ENCODE measurements at places on chromosomes 2 and 18.

- no peak for DNase-seq
Observed at GRCh38 chr2:216107320-216107719, 1.8 kb upstream of the XRCC5 start.

GRCh38 chr2:197268786-197269584, 41.6 kb downstream of the ANKRD44 start:
- DNase-seq = no peak

DNA sequence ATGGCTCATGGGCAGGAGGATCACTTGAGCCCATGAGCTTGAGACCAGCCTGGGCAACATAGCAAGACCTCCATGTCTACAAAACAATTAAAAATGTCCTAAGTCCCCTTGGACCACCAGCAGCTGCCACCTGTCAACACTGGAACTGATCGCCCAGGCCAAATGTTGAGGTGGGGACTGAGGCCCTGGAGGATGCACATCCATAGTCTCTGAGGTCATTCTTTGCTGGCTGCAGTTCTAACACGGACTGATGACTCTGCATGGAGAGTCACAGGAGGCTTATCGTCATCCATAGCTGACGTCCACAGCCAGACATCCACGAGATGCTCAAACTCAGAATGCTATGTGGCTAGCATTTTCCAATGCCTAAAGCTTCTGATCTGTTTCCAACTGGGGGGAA, 151.3 kb downstream of the BCL2 start:
- no peak for DNase-seq

DNA sequence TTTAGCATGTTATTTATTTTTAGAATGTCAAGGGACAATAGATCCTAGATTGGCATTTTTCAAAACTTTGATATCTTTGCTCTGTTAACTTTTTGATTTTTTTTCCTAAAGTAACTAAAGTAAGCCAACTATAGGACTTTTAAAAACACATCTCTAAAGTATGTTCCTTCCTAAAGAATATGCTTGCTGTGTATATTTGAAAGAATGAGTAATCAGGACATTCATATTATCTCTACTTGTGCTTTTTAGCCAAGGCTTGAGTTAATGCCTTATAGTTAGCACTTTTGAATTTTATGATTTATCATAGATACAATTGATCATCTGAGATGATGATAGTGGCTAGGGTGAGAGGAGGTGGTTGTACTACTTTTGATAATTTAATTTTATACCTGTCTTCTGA, 93.6 kb downstream of the BABAM2 start:
- no peak for DNase-seq

DNA sequence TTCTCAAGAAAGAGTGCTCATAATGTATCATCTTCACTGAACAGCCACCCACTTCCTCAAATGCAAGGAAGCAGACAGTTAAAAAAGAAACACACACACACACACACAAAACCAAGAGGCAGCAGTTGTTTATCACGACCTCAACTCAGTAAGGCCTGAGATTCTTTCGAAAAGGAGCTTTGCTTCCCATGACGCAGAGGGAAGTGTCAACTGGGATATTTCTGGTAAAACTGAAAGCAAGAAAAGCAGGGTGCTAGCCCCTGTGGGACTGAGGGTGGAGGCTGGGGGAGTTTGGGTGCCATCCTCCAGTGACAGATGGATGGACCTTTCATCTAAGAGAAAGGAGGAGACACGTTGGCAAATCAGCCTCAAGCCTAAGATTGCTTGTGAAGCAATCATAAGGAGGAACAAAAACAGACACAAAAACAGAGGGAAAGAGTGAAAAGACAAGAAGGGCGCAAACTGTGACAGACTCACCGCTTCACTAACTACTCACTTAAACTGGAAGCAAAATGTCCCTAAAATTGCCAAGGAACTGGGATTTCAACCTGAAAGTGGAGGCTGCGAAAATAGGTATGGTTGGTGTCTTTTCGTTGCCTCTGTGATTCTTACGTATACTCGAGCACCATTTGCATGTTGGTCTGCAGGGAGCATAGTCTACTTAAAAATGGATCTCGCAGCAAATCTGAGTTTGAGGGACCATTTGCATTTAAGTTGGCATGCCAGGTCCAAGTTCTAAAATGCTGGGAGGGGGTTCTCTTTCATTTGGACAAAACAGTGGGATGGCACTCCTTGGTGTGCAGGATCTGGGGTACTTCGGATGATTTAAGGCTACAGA, at the start of gene ARHGAP25:
TSS of gene ARHGAP25 (plus strand) at position 124 of the 838 bp plus-strand sequence. CDS start at position 513, 389 bp downstream.
- DNase-seq = no peak

DNA sequence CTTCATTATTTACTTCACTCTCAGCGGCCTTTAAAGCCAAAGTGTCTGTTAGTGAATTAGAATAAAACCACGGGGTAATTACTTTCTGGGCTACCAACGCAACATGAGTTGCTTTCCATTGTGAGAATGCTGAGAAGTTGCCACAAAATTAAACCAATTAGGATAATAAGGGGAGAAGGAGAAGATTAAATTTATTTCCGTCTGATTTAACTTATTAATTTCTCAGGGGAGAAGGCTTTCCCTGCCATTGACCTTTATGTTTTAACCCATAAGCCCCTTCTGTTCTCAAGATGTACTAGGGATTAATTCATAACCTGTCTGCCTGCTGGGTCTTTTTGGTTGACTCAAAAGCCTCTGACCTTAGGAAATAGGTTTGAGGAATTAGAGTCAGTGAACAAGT, 42.3 kb upstream of the IGFBP5 start:
- DNase-seq = no peak

GRCh38 chr2:42063431-42064171, 15.8 kb downstream of the PKDCC start:
- DNase-seq = no peak

DNA sequence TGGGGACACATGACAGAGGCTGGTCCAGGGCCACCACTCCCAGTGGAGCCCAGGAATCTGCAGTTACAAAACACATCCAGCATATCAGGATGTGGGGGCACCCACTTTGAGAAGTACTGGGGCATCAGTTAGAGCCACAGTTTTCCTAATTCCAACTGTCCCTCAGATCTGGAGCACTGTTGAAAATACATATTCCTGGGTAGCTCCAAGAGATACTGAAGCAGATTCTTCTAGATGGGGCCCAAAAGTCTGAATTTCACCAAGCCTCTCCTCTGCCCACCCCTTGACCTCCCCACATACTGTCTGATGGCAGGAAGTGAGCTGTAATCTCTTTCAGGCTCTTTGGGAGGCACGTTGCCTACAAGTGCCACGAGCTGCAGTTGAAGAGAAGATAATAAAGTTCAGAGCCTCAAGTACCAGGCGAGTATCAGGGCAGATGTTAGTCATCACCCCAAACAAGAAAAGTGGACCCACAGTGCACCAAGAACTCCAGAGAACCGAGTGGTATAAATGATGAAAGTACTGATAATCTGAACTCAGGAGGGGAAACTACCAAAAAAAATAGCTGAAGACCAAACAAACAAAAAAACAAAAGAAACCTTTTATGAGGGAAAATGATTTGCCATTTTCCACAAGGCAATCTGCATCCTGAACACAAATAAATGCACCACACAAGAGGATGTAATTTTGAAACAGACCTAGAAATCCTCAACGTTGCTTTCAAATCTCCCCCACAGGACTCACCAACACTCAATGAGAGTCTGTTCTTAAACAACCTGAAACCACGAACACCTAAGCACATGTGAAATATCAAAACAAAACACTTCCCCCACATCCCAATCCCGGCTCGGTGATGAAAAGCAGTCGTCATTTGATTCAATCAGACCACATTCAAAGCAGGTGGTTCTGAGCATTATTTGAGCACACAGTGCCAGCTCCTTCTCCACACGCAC, 98.7 kb downstream of the TCF4 start:
- DNase-seq = peak; percentile 61

GRCh38 chr18:8625461-8626092, 16.3 kb downstream of the RAB12 start:
- peak; percentile 91 for DNase-seq

DNA sequence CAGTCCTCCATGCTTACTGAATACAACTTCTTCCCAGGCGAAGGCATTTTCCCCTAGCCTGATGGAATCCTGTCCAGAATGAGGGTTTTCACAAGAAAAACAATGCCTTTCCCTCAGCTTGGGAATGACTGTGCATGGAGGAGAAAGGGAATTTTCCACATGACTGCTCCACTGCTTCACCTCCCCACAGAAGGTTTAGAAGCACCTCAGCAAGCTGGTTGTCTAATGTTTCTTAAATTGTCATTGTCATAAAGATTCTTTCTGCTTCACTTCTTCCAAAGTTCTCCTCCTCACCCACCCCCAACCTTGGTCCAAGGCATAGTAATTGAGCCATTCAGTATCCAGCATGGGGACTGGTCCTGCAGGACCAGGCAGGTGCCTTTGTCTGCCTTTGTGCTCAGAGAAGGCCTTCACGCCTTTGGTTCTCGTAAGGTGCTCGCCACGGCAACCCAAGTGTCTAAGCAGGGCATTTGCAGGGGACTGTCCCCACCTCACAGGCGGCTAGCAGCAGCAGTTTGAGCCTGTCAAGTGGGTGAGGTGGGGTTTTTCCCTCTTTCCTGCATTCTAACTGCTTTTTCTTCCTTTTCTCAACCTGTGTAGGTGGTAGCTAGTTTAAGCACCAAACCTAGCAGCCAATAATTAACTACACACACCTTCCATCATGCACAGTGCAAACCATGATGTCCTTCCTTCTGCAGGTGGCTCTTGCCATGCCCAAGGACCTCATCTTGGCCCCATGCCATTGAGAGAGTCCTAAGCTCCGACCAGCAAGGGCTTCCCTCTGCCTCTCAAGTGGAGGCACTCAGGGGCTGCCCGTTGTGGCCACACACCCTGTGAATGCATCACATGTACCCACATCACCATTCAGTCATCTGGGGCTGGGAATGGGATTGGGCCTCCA, 65.7 kb upstream of the BCL2L11 start:
- no peak for DNase-seq

DNA sequence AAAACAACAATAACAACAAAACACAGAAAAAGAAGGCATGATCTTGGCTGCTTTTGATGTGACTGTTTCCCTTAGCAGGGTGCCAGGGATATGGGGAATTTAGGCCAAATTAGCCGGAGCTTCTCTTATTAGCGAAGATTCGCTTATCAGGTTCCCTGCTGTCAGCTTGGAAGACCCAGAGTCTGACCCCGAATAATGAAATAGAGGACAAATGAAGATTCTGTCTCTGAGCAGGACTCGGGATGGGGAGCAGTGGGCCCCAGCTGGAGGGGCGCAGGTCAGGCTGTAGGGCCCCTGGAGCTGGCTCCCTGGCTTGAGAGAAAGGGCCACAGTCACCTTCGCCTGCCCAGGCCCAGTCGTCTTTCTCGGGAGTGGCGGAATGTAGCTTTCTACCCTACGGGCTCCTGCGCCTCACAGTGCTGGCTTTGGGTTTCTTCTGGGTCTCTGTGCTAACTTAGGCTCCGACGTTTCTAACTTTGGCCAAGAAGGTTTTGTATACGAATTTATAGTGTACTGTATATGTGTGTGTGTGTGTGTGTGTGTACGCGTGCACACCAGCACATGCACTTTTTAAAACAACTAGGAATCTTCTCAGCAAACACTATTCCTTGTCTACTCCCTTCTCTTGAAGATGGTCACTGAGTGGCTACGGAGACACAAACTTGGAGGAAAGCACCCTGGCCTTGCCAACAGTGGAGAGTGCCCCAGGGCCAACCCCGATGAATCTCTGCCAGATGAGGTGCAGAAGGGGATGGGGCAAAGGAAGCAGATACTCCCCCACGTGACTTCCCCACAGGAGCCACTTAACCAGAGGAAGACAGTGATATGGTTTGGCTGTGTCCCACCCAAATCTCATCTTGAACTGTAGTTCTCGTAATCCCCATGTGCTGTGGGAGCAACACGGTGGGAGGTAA, 195.6 kb upstream of the COPS8 start:
- DNase-seq = no peak

DNA sequence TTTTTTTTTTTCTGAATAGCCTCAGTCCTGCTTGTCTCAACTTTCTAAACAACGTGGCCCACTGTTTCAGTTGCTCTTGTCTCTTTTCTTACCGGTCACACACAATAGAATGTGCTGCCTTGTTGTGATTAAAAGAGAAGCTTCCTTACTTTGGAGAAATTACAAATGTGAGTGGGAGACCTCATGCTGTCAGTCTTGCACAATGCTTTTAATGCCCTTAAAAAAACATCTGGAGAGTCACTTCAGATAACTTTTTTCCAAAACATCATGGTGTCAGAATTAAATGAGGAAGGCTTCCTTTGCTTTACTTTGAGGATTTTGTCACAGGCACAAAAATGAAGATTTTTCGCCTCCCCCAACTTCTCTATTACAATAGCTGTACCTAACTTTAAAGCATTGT, 37.7 kb downstream of the LHCGR start:
- no peak for DNase-seq

GRCh38 chr2:81876624-81877023, 1572.1 kb upstream of the LRRTM1 start:
- DNase-seq = no peak

DNA sequence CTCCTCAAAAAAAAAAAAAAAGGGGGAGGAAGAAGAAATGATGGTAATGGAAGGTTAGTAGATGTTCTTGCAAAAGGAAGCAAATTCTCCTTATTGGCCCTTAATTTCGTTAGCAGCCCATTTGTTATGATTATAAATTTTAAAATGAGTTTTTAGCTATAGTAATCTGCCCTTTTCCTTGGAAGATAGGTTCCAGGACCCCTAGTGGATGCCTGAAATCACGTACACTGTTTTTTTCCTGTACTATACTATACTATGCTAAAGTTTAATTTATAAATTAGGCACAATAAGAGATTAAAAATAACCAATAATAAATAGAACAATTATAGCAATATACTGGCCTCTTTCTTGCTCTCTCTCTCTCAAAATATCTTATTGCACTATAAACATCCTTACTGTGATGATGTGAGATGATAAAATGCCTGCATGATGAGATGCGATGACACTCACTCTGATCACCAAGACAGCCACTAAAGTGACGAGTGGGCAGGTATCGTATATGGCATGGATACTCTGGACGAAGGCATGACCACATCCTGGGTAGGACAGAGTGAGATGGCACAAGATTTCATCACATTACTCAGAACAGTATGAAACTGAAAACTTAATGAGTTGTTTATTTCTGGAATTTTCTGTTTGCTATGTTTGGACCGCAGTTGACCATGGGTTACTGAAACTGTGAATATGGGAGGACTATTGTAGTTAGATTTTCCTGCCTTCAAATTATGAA, 87.2 kb downstream of the KCTD18 start:
- no peak for DNase-seq

GRCh38 chr18:23003289-23003688, 70.2 kb downstream of the RBBP8 start:
- DNase-seq = no peak

- no peak for DNase-seq
Observed at GRCh38 chr2:239288951-239289511, 111.8 kb downstream of the HDAC4 start.

- DNase-seq = no peak
Observed at GRCh38 chr2:29816651-29817050, 104.7 kb downstream of the ALK start.

GRCh38 chr18:73577365-73577764, 570.3 kb downstream of the FBXO15 start:
- DNase-seq = no peak

DNA sequence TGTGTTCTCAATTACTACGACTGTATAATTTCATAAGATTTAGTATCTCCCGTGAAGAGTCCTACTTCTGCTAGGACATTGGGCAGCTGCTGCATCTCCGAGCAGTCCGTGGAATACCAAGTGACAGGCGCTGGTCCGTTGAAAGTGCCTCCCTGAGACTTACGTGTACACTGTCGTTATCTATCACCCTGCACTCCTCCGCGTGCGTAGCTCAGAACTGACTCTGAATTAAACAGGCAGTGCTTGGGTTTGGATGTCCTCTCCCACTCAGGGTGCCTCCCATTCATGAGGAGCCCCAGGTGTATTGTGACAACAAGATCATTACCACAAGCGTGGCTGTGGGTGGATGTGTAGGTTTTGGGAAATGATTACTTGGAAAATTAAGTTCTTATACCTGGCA, 148.4 kb downstream of the SH3RF3 start:
- no peak for DNase-seq
